Fibroblast of skin of back (primary cell): ENCODE measurements at places on chromosomes 11 and 22.

GRCh38 chr11:121449123-121449522 lies 3.0 kb upstream of the SORL1 start:
- DNase-seq = no peak

DNA sequence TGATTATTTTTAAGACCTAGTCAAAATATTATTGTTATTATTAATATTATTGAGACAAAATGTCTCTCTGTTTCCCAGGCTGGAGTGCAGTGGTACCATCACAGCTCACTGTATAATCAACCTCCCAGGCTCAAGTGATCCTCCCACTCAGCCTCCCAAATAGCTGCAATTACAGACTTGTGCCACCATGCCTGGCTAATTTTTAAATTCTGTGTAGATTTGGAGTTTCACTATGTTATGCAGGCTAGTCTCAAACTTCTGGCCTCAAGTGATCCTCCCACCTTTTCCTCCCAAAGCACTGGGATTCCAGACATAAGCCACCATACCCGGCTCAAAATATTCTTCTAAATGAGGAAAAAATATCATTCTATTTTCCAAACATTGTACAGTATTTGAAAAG lies 37.0 kb downstream of the SLC36A4 start:
- DNase-seq = no peak

- DNase-seq = peak; percentile 4
Observed at GRCh38 chr11:104531075-104531474, 367.1 kb upstream of the PDGFD start.

- peak; percentile 92 for DNase-seq
Observed at GRCh38 chr11:35144136-35144741, 5.3 kb downstream of the CD44 start.

DNA sequence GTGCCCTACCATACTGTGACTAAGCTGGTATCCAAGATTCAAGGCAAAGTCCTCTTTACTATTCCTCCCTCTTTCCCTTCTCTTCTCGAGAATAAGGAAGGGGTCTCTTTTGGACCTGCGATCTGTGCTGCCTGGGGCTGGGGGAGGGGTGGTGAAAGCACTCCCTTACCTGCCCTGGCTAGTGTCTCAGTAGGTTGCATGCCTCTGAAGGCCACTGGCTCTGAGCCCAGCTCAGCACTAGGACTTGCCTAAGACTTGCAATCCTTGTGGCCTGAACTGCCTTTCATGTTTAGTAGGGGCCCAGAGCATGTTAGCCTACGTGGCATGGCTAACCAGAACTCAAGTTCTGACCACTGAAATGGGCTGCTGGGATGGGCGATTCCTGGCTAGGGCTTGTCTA lies 13.0 kb upstream of the REXO2 start:
- no peak for DNase-seq

DNA sequence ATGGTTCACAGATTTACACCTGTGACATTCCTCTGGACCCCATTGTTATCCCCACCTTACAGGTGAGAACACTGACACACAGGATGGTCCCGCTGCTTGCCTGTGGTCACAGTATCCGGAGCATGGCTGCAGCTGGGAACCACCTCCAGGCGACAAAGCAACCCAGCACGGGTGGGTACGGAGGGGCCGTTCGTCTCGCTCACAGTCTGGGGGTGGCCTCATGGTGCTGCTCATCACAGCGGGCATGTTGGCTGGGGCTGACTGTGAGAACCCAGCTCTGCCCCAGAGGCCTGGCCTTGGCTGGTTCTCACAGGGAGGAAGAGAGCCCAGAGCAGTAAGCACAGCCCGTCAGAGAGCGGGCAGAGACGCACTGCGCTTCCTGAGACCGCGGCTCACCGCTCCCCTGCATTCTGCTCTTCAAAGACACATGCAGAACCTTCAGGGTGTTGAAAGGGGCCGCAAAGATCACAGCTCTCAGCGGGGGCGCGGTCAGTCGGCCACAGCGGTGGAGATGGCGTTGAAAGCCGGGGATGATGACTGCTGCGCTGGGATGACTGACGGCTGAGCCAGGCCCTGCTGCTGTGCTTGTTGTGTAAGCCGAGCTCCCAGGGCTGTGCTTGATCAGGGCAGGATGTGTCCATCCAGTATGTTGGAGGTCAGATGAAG lies 423.0 kb downstream of the BRD1 start:
- peak; percentile 70 for DNase-seq

- peak; percentile 67 for DNase-seq
Observed at GRCh38 chr11:94910779-94911178, 62.6 kb downstream of the CWC15 start.
